ENCODE measurements at places on chromosomes 6 and 20.

GRCh38 chr6:109445382-109445781 lies 4.9 kb downstream of the SMPD2 start:
- no peak for DNase-seq

DNA sequence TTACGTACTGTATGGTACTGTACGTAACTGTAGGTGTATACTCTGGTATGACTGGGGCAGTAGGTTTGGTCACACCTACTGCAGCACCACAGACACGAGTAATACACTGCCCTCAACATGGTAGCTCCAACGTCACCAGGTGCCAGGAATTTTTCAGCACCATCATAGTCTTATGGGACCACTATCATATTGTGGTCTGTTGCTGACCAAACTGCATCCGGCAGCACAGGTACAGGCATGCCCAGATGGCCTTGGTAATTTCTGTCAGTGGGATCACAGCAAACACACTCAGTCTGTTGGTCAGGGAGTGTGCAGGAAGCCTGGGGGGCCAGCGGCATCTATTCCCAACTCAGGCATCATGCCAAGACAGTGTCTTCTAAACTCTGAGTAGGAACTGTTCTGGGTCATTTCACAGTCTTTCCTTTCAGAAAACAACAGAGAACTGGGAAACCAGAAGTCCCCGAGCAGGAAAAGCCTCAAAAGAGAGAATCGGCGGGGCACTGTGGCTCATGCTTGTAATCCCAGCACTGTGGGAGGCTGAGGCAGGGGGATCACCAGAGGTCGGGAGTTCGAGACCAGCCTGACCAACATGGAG lies 5.8 kb downstream of the YTHDF1 start:
- no peak for DNase-seq

DNA sequence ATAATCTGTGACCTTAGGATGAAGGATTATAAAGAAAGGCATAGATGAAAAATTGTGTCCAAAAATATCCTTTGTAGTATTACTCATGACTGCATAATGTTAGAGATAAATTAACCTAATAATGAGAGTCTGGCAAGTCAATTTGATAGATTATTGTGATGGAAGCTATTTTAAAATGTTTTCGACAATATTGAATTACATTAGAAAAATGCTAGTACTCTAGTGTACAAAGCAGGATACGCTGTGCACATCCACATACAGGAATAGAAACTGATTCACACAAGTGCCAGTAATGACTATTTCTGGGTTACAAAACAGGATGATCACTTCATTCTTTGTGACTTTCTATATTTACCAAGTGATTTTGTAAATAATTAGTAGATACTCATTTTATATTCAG lies 3.3 kb downstream of the SLC17A2 start:
- DNase-seq = no peak

DNA sequence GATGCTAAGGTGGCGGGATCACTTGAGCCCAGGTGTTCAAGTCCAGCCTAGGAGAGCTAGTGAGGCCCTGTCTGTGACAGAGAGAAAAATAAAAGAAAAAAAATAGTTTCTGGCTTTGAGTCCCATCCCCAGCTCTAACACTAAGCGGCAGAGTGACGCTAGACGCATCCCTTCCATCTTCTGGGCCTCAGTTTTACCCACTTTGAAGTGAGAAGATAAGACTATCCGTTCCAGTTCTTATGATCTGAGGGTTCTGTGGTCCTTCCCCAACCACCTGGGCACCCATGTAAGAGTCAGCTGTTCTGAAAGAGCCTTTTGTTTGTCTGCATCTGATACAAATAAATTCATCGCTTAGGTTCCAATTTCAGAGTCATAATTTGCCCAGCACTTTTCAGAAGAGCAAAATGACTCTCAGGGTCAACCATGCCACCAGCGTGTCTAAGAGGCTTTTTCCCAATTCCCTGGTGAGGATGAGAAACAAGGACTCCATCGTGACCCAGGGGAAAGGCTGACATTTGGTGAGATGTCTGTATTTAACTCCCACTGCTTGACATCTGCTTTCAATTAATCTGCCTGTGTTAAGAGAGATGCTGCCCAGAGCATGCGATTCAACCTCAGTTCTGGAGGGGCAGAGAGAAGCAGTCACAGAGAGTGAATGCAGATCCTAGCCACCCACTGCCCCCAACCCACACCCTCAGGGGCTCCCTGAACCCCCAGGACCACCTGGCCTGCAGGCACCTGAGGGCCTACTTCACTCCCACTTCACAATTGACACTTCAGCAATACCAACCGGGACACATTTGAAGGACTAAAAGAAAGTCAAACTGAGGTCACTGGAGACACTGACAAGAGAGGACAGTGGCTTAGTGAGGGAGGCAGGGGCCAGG lies 131.6 kb upstream of the TOP1 start:
- no peak for DNase-seq

DNA sequence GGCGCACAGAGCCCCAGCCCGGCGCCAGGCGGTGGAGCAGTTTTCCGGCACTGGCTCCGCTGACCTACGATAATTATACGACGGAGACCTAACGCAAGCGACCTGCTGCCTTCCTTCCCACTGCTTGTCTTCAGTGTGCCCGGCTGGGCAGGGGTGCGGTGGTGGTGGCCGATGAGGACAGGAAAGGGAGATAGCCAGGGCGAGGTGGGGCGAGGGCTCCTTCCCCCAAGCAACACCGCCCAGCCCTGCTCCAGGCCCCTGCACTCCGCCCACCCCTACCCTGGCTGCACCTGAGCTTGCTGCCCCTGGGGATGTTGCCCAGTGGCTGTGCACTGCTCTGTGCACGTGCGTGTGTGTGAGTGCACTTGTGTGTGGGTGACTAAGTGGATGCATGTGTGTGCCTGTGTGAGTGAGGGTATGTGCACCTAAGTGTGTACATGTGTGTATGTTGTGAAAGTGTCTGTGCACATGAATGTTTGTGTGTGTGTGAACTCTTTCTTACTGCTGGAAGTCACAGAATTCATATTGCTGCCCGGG lies 42.6 kb upstream of the IRF4 start:
- DNase-seq = no peak

DNA sequence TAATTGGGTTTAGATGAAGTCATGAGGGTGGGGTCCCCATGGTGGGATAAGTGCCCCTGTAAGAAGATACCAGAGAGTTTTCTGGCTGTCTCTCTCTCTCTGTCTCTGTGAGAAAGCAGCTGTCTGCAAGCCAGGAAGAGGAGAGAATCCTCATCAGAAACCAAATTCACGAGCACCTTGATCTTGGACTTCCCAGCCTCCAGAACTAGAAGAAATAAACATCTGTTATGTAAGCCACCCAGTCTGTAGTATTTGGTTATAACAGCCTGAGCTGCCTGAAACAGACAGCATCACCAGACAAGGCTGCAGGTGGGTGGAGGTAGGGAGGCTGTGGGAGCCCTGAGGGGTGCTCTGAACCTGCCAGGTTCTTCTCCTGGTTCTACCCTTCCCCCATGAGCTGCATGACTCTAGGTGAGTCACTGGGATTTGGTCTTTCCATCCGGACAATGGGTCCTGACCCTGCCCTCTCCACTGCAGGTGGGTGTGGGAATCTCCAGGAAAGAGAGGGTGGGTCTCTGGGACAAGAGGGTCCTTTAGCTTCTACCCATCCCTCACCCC lies 34.3 kb upstream of the VEGFA start:
- DNase-seq = no peak

DNA sequence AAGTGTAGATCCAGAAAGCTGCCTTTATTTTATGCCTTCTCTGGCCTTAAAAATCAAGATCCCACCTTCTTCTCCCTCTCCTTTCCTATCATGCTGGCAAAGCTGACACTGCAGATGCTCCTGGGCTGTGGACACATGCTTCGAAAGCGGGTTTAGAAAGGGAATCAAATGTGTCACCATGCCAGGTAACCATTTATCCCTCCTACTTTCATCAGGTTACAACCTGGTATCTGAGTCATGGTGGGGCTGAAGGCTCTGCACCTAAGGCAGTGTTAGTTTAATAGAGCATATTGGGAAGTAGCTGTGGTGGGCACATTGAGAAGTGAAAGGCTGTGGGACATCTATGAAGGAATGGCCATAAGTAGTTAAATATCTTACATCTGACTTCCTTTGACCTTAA lies 69.8 kb downstream of the GJA1 start:
- DNase-seq = no peak

GRCh38 chr20:22353586-22353985 lies 230.8 kb downstream of the FOXA2 start:
- no peak for DNase-seq

GRCh38 chr6:3303795-3304411 lies 45.2 kb downstream of the PSMG4 start:
- no peak for DNase-seq

GRCh38 chr6:159943101-159943632 lies 25.7 kb upstream of the IGF2R start:
- no peak for DNase-seq

GRCh38 chr6:135129136-135129856 lies 51.8 kb upstream of the MYB start:
- no peak for DNase-seq

Data from cerebellar nuclear complex (tissue), 1 donor.